ENCODE measurements at places on chromosomes 12 and 14.
A peak's percentile ranks its signal among the peaks of the same experiment; 100 is the strongest.

GRCh38 chr14:68365228-68365627 lies 427.6 kb downstream of the ZFP36L1 start:
- no peak for DNase-seq

- no peak for DNase-seq
Measured at GRCh38 chr12:106901276-106901675, 54.4 kb upstream of the TMEM263 start.

DNA sequence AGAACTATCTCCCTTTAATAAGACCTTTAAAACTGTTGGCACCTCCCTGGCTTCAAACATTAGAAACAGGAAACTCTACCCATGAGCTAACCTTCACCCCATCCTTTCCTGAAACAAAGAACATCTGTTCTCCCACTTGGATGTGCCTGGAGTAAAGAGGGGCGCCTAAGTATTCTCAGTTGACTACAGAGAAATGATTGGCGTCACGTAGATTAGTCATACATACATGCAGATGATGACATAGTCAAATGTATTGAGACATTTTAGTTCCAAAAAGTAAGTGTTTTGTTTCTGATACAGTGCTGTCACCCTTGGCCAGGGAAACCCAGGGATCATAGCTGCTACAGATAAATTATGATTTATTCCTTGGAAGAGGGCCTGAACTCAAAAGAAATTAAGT lies 260.0 kb upstream of the PLEKHG7 start:
- no peak for DNase-seq

GRCh38 chr12:45732250-45732649 lies 2.7 kb downstream of the ARID2 start:
- DNase-seq: no peak

DNA sequence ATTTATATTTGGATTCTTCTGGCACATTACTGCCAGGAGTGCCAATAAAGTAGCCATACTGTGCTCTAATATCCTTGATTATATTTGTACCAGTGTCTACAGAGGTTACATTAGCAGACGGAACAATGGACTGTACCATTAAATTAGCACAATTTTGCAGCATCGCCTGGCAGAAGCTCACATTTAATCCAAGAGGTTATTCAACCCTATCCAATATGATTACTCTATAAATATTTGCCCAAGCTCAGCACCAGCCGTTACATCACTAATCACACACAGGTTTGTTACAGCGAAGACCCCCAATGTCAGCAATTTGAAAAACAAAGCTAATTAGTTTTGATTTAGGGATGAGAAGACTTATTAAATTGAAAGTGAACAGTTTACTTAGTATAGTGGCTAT lies 16.9 kb upstream of the MGST1 start:
- no peak for DNase-seq

GRCh38 chr14:61120576-61120975 lies 139.5 kb downstream of the SLC38A6 start:
- no peak for DNase-seq

DNA sequence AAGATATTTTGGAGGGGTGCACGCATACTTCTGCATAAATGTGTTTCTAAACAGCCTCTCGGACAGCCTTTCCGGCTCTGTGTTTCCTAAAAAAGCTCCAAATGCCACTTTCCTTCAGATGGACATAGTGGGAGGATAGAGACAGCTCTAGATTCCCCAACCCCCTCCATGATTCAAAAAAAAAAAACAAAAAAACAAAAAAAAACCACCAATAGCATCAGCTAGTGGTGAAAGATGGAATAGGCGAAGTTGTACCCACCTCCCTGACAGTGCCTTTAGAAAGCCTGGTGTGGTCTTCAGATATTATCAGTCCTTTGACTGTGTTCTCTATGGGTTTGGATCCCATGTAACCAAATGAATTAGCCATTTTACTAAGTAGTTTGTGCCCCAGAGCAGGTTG lies 94.1 kb downstream of the PHETA1 start:
- no peak for DNase-seq

- no peak for DNase-seq
Measured at GRCh38 chr14:105067140-105067968, 2.1 kb upstream of the GPR132 start.

DNA sequence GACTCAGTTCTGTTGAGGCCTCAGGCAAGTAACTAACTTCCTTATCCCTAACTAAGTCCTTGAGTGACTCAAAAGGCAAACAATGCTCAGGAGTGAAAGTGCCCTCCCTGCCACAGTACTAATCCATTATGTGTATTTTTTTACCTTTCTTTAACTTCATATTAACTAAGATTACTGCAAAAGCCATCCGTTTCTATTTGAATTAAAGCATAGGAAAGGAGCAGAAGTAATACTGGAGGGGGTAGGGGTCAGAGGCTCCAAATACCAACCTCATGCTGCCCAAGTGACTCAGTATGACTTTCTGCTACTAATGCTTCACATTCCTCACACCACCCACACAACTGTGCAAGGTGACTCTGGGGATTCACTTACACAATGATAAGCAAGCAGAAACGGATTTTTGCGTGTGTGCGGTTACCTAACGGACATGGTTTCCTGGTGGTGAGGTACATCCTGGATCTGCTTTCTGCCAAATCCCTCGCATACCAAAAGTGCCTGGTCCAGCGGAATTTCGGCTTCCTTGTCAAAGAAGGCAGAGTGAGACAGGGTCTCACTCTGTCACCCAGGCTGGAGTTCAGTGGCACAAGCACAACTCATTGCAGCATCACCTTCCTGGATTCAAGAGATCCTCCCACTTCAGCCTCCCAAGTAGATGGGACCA lies 25.1 kb downstream of the MOK start:
- no peak for DNase-seq

GRCh38 chr12:49720214-49720613 lies 13.0 kb upstream of the FMNL3 start:
- no peak for DNase-seq

GRCh38 chr12:50088577-50089335 lies 3.6 kb downstream of the SMARCD1 start:
- no peak for DNase-seq

DNA sequence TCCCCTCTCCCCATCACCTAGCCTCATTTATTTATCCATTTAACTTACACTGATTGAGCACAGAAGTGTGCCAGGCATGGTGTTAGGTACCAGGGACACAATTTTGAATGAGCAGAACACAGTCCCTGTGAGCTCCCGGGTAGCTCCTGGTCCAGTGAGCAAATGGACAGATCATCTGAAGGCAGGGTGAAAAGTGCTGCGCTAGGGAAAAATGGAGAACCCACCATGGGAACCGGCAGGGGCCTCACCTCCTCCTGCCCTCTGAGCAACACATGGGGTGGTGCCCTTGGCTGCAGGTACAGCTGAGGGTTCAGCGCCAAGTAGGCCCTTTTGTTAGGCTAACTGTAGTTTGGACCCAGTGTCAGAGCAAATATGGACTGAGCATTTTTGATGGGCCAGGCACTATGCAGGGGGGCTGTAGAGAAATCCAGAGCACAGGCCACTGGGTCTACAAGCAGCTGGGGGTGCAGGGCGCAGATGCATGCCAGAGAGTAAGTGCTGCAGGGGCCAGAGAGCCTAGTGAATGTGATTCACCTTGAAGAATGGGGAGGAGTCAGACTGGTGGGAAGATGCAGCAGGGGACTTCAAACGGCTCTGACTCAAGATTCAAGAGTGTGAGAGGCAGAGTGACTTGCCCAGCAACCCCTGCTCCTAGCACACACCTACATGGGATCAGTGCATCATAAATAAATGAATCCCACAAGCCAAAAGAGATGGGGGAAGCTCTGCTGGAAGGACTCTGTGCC lies 28.2 kb downstream of the LTBP2 start:
- no peak for DNase-seq

GRCh38 chr12:40055228-40055579 lies 50.7 kb downstream of the SLC2A13 start:
- no peak for DNase-seq

DNA sequence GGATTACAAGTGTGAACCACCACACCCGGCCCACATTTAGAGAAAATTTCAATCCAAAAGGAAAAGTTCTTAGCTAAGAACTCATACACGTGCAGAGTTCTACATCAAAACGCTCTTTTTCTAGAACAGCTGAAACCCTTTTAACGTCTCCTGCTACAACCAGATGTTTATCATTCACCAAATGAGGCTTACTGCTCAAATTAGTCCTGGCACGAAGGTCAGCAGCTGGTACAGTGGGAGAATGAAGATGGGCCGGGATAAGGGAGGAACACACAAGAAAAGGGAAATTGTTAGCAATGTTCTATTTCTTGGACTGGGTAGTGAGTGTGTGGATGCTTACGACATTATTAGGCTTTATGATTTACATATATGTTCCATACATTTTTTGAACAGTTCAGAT lies 37.2 kb downstream of the PRKAB1 start:
- no peak for DNase-seq

DNA sequence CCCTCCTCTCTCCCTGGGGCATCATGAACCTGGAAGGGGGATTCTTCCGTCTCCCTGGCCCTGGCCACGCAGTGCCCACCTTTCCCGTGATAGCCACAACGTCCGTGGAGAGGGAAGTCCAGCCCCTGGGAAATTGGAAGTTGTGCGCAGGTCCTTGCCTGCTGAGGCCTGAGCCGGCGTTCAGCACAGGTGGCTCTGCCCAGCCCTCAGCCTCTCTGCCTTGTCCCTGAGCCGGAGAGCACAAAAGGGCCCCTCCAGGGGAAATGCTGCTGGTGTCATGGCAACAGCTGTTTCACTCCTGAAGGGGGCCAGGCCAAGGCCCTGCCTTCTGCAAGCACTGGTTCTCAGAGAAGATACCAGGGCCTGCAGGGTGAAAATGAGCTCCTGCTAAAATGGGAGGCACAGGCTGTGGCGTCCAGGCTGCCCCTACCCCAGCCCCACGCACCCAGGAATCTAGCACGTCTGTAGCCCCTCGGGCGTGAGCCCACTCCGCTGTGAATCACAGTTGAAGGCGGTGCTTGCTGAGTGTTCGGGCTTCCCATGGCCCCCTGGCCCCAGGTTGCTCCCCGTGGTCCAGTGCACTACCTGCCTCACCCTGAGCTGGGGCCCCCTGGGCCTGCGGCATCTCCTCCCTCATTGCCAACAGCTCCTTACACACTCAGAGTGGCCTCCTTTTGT lies 149.4 kb downstream of the ADGRD1 start:
- DNase-seq: peak; percentile 60
